ENCODE measurements at places on chromosomes 2 and 18. TPM values are rescaled to one million over a fixed set of nuclear protein-coding genes. Genes with fewer than 3 reads are reported as not detected.

BUB1 gene
- 16.3 TPM for total RNA-seq

UGT1A3 gene
- not detected for total RNA-seq

DNA sequence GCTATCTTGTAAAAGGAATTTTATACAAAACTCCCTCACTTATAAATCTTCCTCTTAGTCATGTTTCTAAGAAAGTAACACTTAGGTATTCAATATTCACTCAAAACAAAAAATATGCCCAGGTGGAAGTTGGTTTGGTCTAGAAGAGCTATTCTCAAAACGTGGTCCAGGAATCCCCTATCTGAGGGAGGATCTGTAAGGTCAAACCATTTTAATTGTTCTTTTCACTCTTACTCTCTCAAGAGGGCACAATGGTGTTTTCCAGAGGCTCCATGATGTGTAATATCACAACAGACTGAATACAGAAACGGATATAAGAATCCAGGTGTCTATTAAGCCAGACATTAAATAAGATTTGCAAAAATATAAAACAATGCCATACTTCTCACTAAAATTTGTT lies 9.9 kb downstream of the MOB1A start:
- DNase-seq = no peak
- no peaks in the 10 kb centered on the region for H3K27me3 ChIP-seq
- no peak overlapping the region for H3K27ac ChIP-seq
- H3K36me3 ChIP-seq = peaks cover 66% of the 10 kb centered on the region
- no peak overlapping the region for H3K4me3 ChIP-seq

TRIP12 gene
- total RNA-seq = 121 TPM

GRCh38 chr2:240170354-240170735 lies 29.9 kb upstream of the OTOS start:
- no peak overlapping the region for H3K27ac ChIP-seq
- no peaks in the 10 kb centered on the region for H3K4me1 ChIP-seq
- no peaks in the 10 kb centered on the region for H3K36me3 ChIP-seq
- H3K4me3 ChIP-seq = no peak overlapping the region

- H3K27ac ChIP-seq = no peak overlapping the region
- H3K4me3 ChIP-seq = no peak overlapping the region
- H3K4me1 ChIP-seq = peaks cover 3% of the 10 kb centered on the region
- no peaks in the 10 kb centered on the region for H3K36me3 ChIP-seq
- no peaks in the 10 kb centered on the region for H3K27me3 ChIP-seq
Observed at GRCh38 chr2:37837628-37838328, 87.3 kb upstream of the RMDN2 start.

DNA sequence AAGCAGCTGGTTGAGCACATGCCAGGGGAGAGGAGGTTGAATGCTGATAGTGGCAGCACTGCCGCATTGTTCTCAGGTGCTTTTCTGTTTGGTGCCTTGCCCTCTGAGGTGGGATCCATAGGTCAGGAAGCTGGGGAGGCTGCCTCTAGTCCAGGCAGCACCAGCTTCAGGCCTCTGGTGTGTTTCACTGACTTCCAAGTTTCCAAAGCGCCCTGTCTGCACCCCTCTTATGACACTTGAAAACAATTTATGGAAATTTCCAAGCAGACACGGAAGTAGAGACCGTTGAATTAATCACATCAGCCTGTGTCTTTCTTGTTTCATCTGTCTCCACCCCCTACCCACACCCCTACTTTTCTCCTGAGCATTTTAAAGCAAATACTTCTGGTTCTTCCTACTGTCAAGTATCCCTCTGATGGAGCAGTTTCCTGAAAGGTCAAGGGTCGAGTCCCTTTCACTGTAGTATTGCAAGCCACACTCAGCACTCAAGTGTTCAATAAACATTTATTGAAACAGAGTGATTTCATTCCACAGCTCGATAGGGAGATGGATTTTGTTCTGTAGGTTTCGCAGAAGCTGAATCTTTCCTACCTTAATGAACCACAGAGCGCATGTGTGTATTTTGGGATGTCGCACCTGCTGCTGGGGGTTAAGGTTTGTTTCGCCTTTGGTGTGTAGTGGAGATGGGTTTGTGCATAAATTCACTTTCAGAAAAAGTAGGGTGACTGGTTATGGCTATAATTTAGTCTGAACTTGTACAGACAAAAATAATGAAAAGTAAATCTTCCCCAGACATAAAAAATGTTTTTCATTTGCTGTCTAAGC lies 21.4 kb downstream of the DGKD start:
- H3K4me3 ChIP-seq = no peak overlapping the region
- H3K27me3 ChIP-seq = no peaks in the 10 kb centered on the region
- H3K4me1 ChIP-seq = no peaks in the 10 kb centered on the region
- H3K27ac ChIP-seq = no peak overlapping the region

GRCh38 chr2:197349699-197350098 lies 39.1 kb upstream of the ANKRD44 start:
- no peaks in the 10 kb centered on the region for H3K27me3 ChIP-seq
- H3K36me3 ChIP-seq = no peaks in the 10 kb centered on the region
- H3K27ac ChIP-seq = no peak overlapping the region
- no peak overlapping the region for H3K4me3 ChIP-seq
- H3K4me1 ChIP-seq = no peaks in the 10 kb centered on the region

GRCh38 chr18:42039396-42039795 lies 84.4 kb downstream of the PIK3C3 start:
- peaks cover 23% of the 10 kb centered on the region for H3K4me1 ChIP-seq
- H3K36me3 ChIP-seq = peaks cover 56% of the 10 kb centered on the region
- H3K27ac ChIP-seq = peak overlapping the region; percentile 63
- H3K27me3 ChIP-seq = no peaks in the 10 kb centered on the region

EMX1 gene
- not detected for total RNA-seq

- H3K4me1 ChIP-seq = no peaks in the 10 kb centered on the region
- no peak overlapping the region for H3K4me3 ChIP-seq
- no peaks in the 10 kb centered on the region for H3K27me3 ChIP-seq
- no peak overlapping the region for H3K27ac ChIP-seq
Observed at GRCh38 chr2:238988752-238989151, 140.9 kb downstream of the TWIST2 start.

GRCh38 chr2:38038682-38039081 lies 37.3 kb downstream of the CYP1B1 start:
- no peak for DNase-seq
- H3K36me3 ChIP-seq = no peaks in the 10 kb centered on the region
- H3K27me3 ChIP-seq = no peaks in the 10 kb centered on the region
- H3K27ac ChIP-seq = peak overlapping the region; percentile 39

GRCh38 chr2:128260239-128261138 lies 58.2 kb downstream of the HS6ST1 start:
- H3K27ac ChIP-seq = peak overlapping the region; percentile 76
- peaks cover 7% of the 10 kb centered on the region for H3K4me1 ChIP-seq
- no peaks in the 10 kb centered on the region for H3K27me3 ChIP-seq
- no peaks in the 10 kb centered on the region for H3K36me3 ChIP-seq

All from GM23248 (cell line).